Stimulated activated CD4-positive, alpha-beta T cell treated with anti-CD3 and anti-CD28 coated beads, TNF-alpha, amount 100 ng/mL, for 4 hours (primary cell): ENCODE measurements at places on chromosomes 3 and 15.

GRCh38 chr3:140442621-140443020 is 235.2 kb upstream of the TRIM42 start:
- DNase-seq, result no peak

- no peak for DNase-seq
Measured at GRCh38 chr3:133995264-133995663, 34.5 kb downstream of the SLCO2A1 start.

GRCh38 chr3:8621872-8622271 is 22.7 kb downstream of the SSUH2 start:
- DNase-seq, result no peak

- no peak for DNase-seq
Measured at GRCh38 chr15:71599418-71600151, 210.8 kb upstream of the NR2E3 start.

- DNase-seq, result no peak
Measured at GRCh38 chr3:39171860-39172259, 18.5 kb upstream of the CSRNP1 start.

- no peak for DNase-seq
Measured at GRCh38 chr3:120743556-120744195, 1.1 kb downstream of the GTF2E1 start.

DNA sequence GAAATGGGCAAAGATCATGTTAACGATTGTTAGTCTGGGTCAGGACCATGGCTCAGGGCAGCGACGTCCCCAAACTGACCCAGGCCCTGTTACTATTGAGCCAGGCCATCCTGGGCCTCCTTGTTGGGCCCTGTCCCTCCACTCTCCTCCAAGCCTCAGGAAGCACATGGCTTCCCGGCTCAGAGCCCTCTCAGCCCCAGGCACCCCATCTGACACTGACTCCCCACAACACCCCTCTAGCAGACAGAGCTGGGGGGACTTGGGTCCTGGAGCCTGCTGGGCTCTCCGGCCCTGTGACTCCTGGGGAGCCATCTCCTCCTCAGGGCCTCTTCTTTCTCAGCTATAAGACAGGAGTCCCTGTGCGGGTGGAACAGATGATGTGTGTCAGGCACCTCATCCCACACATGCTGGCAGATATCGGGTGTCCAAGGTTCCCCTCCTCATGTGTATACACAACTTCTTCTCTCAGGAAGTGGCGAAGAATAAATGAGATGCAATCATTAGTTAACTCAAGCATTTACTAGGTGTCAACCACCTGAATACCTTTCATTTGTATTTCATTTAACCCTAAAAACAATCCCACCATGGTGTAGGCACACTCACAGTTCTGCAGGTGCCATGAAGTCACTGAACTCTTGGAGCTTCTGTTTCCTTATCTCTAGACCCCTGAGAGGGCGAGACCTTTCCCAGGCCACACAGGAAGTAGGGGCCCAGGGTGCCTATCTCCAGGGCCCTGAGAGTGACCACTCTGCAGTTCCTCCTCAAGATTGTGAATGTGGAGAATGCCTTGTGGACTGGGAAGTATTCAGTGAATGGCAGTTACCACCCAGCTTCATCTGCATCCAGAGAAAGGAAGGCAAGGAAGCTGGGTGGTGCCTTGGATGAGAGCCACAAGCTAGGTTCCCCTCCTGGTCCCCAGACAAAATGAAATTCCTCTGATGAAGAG is 282.5 kb upstream of the TLE3 start:
- DNase-seq, result no peak

DNA sequence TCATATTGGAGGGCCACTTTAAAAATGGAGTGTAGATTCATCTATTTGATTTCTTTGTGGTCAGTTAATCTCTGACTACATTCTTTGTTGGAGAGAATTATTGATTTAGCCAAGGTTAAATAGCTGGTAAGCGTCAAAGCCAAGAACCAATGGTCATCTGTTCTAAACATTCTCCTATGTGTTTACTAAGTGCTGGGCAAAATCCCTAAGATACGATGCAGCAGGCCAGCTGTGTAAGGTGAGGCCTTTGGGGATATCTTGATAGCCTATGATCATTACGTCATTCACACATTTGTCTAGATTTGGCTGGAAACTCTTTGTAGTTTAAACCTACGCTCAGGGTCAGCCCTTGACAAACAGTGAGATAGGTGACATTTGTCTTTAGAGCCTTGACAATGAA is 236.2 kb downstream of the NR1D2 start:
- DNase-seq, result no peak

DNA sequence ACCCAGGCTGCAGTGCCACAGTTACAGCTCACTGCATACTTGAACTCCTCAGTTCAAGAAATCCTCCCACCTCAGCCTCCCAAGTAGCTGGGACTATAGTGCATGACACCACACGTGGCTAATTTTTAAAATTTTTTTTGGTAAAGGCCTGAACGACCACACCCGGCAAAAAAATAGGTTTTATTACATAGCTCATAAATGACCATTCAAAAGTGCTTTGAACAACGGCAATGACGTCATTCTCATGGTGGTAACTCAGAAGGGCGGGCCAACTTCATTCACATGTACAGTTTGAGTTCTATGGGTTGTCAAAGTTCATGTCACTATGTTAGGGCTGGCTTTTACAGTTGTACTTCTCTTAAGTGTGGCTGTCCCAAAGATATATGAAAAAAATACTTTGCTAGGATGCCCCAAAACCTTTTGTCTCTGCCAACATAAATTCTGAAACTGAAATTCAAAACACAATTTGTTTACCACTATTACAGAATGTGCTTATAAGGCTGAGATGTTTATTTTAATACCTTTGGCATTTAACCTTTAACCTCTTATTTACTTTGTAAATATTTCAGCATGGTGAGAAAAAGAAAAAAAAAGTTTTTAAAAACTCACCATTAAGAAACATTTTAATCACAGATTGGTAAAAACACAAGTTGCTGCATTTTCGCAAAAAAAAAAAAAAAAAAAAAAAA is 6.2 kb downstream of the MYO1E start:
- no peak for DNase-seq

DNA sequence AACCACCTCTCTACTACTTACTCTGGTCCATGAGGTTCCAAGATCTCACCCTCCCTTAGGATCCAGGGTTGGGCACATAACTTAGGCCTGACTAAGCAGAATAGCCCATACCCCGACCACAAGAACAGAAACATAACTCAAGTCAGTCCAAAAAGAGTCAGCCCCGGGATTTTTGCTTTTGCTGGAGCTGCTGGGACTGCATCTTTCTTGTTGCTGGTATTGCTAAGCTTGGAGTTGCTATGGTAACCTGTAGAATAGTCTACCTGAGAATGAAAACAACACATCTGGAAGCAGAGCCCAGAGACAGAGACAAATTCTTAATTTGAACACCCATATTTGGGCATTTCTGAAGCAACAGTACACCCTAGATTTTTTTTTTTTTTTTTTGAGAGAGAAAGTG is 6.5 kb downstream of the RUBCN start:
- DNase-seq, result no peak
